ENCODE measurements at places on chromosomes 2 and 18.

DNA sequence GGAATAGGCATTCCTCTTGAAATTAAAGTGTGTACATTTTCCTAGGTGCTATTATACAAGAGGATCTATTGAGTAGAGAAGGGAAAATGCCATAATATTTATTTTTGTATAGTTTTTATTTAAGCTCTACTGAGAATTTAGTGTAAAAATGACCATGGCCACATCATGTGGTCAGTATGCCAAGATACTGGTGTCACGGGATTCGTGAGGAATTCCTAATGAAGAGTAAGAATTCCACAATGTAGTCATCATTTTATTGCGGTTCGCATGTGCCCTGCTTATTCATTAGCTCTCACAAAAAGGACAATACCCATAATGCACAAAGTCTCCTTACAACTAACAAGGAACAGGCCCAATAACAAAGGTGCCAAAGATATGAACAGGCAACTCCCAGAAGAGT is 39.3 kb upstream of the PARD3B start:
- no peak for DNase-seq

DNA sequence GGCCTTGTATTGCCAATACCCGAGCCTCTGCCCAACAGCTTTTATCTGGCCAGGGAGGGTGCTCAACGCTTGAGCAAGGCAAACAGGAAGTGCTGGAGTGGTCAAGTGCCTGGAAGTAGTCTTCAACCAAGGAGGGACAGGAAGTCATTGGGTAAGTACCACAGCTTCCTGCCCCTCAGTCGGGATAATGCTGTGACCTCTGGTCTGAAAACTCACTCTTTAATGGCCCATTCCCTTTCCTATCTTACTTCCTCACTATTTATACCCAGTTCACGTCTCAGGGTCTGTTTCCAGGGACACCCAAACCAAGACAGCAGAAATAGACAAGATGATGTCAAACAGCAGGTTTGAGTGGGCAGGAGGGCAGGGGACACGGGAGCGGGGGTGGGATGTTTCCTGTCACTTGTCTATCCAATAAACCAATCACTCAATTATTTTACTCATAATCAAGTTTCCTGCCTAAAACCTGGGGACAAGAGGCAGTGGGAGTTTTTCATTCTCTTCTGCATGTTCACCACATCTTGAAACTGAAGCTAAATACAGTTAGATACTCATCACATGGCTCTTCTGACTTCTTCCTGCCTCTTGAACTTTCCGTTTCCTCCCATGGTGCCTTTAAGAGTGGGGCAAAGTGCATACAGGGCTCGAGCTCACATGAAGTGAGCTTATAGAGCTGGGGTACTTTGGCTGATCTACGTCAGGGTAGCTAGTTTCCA is 68.9 kb upstream of the CAB39 start:
- DNase-seq, result no peak

- no peak for DNase-seq
Observed at GRCh38 chr2:217402761-217403383, 543.0 kb upstream of the TNP1 start.

GRCh38 chr2:98269830-98270229 is 76.4 kb upstream of the CNGA3 start:
- no peak for DNase-seq

DNA sequence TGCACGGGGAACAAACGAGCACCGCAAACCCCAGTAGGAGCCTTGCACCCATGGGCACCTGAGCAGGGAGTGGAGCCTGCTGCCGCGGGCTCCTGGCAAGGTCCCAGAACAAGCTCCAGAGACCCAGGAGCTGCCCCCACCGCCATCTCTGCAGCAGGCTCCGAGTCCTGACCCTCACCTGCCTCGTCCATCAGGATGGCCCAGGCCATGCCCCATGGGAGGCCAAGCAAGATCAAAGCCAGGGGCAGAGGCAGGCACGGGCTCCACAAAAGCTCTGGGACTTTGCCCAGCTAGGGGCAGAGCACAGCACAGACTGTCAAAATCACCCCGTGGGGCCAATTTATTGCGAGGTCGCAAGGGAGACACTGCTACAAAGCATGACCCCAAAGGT is 43.6 kb downstream of the GPC1 start:
- DNase-seq, result no peak

DNA sequence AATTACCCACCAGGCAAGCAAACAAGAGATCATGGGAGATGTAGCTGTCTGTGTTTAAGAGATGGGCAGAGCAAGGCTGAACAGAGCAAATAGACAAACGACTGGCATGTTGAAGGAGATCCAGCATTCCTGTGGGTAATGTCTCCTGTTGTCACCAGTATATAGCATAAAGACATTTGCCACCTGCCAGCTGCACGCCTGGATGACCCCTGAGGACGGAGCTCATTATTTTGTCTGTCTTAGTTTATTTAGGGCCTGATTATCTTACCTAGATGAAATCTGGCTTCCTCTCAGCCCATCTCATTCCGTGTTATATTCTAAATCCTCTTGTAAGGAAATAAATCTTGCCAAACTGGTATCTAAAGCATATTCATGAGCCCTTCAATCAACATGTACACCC is 510.3 kb upstream of the LINC00305 start:
- DNase-seq, result no peak

DNA sequence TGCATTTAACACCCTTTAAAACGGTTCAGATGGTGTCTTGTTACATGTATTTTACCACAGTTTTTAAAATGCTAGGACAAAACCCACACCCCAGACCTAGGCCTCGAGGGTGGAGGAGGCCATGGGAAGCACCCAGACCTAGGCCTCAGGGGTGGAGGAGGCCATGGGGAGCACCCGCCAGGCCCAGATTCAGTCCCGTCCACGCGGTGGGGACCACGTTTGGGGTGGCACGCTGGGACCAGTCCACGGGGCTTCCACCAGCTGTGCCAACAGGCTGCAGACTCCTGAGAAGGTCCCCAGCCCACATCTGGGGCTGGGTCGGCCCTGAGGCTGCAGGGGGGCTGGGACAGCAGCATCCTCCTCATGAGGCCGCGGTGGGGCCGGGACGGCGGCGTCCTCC is 63.4 kb downstream of the SLC66A2 start:
- DNase-seq, result no peak

DNA sequence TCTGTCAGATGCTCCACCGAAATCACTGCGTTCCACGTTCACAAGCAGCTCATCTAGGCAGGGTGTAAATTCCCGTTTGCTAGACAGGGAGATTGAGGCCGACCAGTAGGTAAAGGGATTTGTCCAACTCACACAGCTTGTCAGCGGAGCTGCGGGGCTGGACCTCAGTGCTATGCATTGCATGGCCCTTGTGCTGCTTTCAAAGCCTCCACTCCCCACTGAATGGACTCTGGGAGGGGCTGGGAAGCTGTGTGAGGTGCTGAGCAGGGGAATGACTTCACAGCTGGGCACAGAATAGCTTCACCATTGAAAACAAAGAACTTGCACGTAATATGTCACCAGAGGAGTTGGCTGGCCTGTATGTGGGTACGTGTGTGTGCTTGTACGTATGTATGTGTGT is 21.4 kb downstream of the CELF4 start:
- DNase-seq, result no peak

DNA sequence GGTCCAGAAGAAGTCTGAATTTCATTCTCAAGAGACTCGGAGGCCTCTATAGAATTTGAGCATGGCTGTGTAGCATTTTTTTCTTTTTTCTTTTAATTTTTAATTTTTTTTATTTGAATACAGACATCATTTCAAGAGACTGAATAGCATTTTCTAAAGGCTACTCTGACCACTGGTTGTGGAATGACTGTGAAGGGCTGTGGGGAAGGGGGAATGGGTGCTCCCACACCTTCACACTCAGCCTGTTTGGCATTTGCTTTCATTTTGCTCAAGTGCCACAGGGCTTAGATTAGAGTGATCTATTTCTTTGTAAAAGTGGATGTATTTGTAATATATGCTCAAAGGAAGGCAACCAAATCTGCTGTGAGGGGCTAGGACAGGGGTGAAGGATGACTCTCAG is 142.0 kb upstream of the SPOPL start:
- no peak for DNase-seq

DNA sequence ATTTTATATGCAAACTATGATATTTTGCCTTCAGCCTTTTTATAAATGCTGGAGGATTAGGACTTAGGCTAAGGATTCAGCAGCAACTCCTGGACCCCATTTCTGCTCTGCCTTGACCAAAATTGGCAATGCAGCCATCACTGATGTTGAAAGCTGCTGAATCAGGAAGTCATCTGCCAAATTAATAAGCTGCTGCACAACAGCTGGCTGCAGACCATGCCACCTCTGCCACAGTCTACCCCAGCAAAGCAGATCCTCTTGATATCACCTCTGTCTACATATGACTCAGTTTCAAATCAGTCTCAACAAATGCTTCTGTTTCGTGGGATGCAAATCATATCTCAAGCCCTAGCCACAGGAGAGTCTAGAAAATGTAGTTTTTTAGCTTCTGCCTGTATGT is 7.1 kb upstream of the SOS1 start:
- no peak for DNase-seq

DNA sequence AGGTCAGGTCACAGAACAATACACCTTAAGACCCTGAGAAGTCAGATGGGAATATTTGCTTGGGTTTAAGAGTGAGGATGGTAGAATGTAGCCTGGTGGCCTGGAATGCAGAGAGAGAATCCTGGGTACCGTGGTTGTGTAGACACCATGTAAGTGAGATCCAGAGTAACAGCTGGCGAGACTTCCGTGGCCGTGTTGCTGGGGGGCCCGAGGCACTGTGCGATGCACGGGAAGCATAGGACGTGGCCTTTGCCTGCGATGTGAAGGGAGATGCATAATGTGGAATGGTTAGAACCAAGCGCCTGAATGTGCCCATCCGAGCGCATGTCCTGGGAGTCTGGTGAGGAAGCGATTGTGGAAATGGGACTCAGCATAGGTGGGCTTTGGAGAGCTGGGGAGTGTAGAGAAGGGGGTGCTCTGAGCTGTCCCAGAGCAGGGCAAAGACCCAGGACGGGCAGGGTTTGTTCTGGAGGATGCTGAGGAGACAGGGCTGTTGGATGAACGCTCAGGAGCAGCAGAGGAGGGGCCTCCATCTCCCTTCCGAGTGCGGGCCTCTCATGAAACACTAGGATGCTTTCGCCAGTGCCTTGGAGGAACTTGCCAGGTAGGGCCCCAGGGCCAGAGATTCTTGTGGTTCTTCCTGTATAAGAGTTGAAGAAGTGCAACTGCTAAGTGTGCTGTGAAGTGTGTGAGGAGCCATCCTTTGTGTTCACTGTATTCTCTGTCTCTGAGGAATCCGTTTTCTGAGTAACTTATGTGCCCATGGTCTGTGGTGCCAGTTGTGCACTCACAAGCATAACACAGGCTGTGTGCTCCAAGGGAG is 7.1 kb downstream of the RNF144A start:
- DNase-seq, result no peak

DNA sequence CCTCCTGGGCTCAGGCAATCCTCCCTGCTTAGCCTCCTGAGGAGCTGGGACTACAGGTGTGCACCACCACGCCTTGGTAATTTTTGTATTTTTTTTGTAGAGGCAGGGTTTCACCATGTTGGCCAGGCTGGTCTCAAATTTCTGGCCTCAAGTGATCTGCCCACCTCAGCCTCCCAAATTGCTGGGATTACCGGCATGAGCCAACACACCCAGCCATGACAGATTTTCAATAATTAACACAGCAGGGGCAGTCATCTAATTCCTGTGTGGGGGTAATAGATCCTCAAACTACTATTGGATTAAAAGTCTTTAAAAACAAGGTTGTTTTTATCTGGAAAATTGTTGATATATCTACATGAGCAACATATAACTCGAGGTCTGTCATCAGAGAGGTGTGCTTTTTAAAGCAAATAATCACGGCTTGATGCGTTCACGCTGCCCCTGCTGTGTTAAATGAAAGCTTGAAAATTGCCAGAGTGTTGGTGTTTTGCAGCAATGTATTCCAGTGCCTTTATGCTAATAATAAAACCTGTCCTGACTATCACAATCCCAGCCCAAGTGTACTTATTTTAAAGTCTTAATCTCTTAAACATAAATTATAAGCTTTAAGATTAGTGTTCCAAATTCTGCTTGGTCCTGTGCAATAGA is 35.6 kb upstream of the ASB1 start:
- DNase-seq, result no peak

GRCh38 chr2:165238295-165238694 is 919 bp upstream of the SCN2A start:
- DNase-seq, result no peak

- no peak for DNase-seq
Observed at GRCh38 chr2:218798767-218799504, 17.0 kb downstream of the CYP27A1 start.

DNA sequence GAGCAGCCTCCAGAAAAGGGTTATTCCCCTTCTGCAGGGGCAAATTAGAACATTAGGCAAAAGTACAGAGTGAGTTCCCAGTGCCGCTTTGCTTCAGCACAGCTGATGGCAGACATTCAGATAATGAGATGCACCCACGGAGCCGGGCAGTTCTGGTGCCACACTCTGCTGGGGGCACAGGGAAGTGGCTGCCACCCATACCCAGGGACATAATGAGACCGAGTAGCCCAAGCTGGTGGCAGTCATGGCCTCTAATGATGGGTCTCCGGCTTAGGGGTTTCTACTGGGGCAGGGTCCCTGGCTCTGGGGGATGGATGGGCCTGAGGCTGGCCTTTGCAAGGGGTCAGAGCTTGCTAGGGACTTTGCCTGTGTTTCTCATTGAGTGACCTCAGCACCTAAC is 26.2 kb downstream of the GLI2 start:
- DNase-seq, result no peak

All from stimulated activated CD8-positive, alpha-beta memory T cell treated with anti-CD3 and anti-CD28 coated beads, Interleukin-12 subunit alpha, Interleukin-12 subunit beta, amount 100 ng/mL, for 1 hour (primary cell).